ENCODE measurements at places on chromosomes 5 and 9.

DNA sequence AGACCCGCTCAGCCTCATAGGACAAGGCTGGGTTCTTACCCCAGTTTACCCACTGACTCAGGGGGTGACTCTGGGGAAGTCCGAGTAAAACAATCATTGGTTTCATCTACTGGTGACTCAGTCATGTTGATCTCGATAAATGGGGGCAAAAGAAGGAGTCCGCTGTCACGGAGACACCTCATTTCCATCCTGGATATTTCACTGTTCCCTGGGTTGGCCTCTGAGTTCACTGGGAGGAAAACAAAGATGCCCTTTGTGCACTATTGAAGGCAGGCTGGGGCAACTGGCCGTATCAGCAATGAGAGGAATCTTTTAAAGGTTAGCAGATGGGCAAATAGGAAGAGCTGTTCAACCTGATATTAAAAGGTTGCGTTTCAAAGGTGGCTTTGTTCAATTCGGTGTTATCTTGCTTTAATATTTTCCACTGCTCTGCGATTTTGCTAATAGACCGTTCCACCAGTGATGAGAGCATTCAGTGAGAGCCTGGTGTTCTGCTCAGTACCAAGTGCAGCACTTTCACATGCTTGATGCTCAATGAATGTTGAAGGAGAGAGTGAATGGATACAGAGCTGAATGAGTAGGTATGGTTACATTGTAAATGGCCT lies 110.2 kb upstream of the EGFLAM start:
- DNase-seq = no peak

DNA sequence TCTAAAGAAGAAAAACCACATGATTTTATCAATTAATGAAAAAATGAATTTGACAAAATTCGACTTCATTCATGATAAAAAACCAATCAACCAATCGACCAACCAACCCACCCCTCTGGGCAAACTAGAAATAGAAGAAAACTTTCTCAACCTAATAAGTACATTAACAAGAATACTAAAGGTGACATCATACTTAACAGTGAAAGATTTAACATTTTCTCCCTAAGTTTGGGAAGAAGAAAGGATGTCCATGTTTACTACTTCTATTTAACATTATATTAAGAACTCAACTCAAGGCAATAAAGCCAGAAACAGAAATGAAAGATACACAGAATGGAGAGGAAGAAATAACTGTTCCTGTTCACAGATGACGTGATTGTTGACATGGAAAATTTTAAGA lies 476.1 kb upstream of the MEF2C start:
- DNase-seq = no peak

- peak; percentile 74 for DNase-seq
These were observed 1.7 kb upstream of the ZSWIM6 start for GRCh38 chr5:61330341-61330844.

GRCh38 chr5:96402500-96402899 lies 30.5 kb downstream of the PCSK1 start:
- no peak for DNase-seq
